ENCODE measurements at places on chromosomes 16 and 17. TPM values are rescaled to one million over a fixed set of nuclear protein-coding genes. Genes with fewer than 3 reads are reported as not detected.

MARVELD3 gene
- not detected for total RNA-seq

WRAP53 gene
- 1.1 TPM for total RNA-seq

ETV4 gene
- not detected for total RNA-seq

CLN3 gene
- total RNA-seq: 21.6 TPM

ANKRD11 gene
- total RNA-seq: 190 TPM

UBFD1 gene
- 72.2 TPM for total RNA-seq

RTN4RL1 gene
- 11.9 TPM for total RNA-seq

PERCC1 gene
- total RNA-seq: not detected

HASPIN gene
- total RNA-seq: 0.44 TPM

PDIA2 gene
- total RNA-seq: not detected

PDPK1 gene
- total RNA-seq: 35.8 TPM

CES5A gene
- total RNA-seq: not detected

SPN gene
- 1.6 TPM for total RNA-seq

KCNJ2 gene
- 3.9 TPM for total RNA-seq

GAN gene
- 9.4 TPM for total RNA-seq

KRTAP9-8 gene
- total RNA-seq: not detected

HAS3 gene
- 1.6 TPM for total RNA-seq

ASGR1 gene
- total RNA-seq: 3.1 TPM

DCUN1D3 gene
- total RNA-seq: 37.2 TPM

RAB26 gene
- total RNA-seq: not detected

DNAH9 gene
- total RNA-seq: 8.9 TPM

C17orf78 gene
- total RNA-seq: not detected

CHD9NB gene
- total RNA-seq: 0.51 TPM

UTS2R gene
- not detected for total RNA-seq

SDK2 gene
- under 0.01 TPM for total RNA-seq

TEDC2 gene
- 0.44 TPM for total RNA-seq

KRTAP2-2 gene
- total RNA-seq: not detected

KRT28 gene
- total RNA-seq: not detected

IRX3 gene
- 11.7 TPM for total RNA-seq

TPPP3 gene
- total RNA-seq: 2.3 TPM

HOXB6 gene
- total RNA-seq: 7.0 TPM

NEK8 gene
- 3.3 TPM for total RNA-seq

CBFA2T3 gene
- total RNA-seq: 0.49 TPM

MYH1 gene
- 0.16 TPM for total RNA-seq

C1QTNF8 gene
- total RNA-seq: not detected

TNFRSF13B gene
- not detected for total RNA-seq

CACNG4 gene
- total RNA-seq: not detected

MFSD6L gene
- total RNA-seq: 0.22 TPM

BEAN1 gene
- not detected for total RNA-seq

GJD3 gene
- total RNA-seq: not detected

NAGLU gene
- total RNA-seq: 123 TPM

GUCY2D gene
- not detected for total RNA-seq

ESRP2 gene
- total RNA-seq: 0.17 TPM

CDRT15 gene
- total RNA-seq: not detected

SECTM1 gene
- 17.5 TPM for total RNA-seq

CHP2 gene
- not detected for total RNA-seq

TBC1D3K gene
- total RNA-seq: not detected

BIRC5 gene
- not detected for total RNA-seq

RNF227 gene
- total RNA-seq: 2.1 TPM
